ENCODE measurements at places on chromosomes 13 and 19. TPM values are rescaled to one million over a fixed set of nuclear protein-coding genes. Genes with fewer than 3 reads are reported as not detected.
A peak's percentile ranks its signal among the peaks of the same experiment; 100 is the strongest.

SPACA4 gene
- not detected for total RNA-seq

EXOC3L2 gene
- total RNA-seq: not detected

DNA sequence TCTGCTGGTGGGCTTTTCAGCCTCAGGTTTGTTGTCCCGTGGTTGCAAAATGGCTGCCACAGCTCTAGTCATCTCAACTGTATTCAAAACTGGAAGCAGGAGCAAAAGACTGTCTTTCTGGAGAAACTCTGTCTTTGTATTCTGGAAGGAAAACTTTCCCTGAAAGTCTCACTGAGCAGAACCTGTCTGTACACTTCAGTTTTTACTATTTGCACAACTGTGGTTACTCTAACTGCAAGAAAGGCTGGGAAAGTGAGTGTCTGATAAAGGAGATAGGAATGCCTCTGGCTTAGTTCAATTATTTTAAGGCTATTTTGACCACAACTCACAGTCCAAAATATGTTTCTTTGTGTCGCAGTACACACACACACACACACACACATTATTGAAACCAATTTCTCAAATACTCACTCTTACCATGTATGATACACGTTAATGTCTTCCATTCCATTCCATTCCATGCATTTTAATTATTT lies 49.7 kb upstream of the EHD2 start:
- DNase-seq: no peak
- no peak overlapping the region for H3K4me3 ChIP-seq
- no peaks in the 10 kb centered on the region for H3K36me3 ChIP-seq
- peak overlapping the region; percentile 94 for H3K27ac ChIP-seq

GRCh38 chr13:77696879-77697216 lies 639 bp upstream of the SLAIN1 start:
- no peaks in the 10 kb centered on the region for H3K36me3 ChIP-seq
- no peak overlapping the region for H3K27ac ChIP-seq
- no peaks in the 10 kb centered on the region for H3K27me3 ChIP-seq

C19orf18 gene
- not detected for total RNA-seq

DNA sequence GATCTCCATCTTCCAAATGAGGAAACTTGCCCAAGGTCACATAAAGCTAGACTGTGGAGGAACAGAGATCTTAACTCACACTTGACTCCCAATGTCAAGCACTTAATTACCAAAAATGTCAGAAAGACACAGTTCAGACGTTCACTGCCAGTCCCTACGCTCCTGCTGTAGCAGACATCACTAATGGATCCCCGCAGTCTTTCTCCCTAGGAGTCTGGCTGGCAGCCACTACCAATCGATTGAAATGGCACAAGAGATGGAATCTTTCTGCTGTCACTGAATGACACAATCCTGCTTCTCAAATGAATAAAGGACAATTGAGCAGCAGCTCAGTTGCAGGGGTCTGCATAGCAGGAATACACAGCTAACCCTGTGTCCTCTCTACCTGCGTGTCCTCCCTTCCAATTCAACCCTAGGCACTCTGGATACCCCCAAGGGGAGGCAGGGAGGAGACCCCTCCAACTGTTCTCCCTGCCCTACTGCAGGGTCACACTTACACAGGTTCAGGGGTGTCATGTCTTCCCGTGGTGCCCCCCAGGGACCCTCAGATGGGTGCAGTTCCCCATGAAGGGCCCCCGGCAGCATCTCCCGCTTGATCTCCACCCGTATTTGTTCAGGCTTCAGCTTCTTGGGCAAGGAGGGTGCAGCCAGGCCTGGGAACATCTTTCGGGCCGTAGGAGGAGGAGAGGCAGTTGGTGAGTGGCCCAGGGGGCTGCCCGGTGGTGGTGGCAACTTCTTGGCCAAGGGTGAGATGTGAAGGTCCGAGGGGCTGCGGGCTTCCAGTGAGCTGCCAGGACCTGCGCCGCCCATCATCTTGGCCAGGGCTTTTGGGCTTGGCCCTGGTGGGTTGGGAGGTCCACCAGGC lies 7.9 kb upstream of the AKAP8L start:
- H3K27ac ChIP-seq: no peak overlapping the region
- H3K4me1 ChIP-seq: peaks cover 6% of the 10 kb centered on the region
- peaks cover 3% of the 10 kb centered on the region for H3K36me3 ChIP-seq
- no peaks in the 10 kb centered on the region for H3K27me3 ChIP-seq

GRCh38 chr19:47885067-47885463 lies 1.1 kb downstream of the SULT2A1 start:
- peaks cover 14% of the 10 kb centered on the region for H3K4me1 ChIP-seq
- no peaks in the 10 kb centered on the region for H3K36me3 ChIP-seq
- no peak overlapping the region for H3K4me3 ChIP-seq
- H3K27me3 ChIP-seq: no peaks in the 10 kb centered on the region
- H3K27ac ChIP-seq: no peak overlapping the region
- no peak for DNase-seq

GRCh38 chr13:23626700-23627099 lies 56.5 kb downstream of the TNFRSF19 start:
- H3K27ac ChIP-seq: no peak overlapping the region
- no peak for DNase-seq
- no peak overlapping the region for H3K4me3 ChIP-seq

- H3K4me3 ChIP-seq: no peak overlapping the region
- H3K36me3 ChIP-seq: no peaks in the 10 kb centered on the region
- peaks cover 11% of the 10 kb centered on the region for H3K4me1 ChIP-seq
- no peak for DNase-seq
- H3K27me3 ChIP-seq: no peaks in the 10 kb centered on the region
These were observed 36.7 kb downstream of the EFNA2 start for GRCh38 chr19:1322198-1322981.

DNA sequence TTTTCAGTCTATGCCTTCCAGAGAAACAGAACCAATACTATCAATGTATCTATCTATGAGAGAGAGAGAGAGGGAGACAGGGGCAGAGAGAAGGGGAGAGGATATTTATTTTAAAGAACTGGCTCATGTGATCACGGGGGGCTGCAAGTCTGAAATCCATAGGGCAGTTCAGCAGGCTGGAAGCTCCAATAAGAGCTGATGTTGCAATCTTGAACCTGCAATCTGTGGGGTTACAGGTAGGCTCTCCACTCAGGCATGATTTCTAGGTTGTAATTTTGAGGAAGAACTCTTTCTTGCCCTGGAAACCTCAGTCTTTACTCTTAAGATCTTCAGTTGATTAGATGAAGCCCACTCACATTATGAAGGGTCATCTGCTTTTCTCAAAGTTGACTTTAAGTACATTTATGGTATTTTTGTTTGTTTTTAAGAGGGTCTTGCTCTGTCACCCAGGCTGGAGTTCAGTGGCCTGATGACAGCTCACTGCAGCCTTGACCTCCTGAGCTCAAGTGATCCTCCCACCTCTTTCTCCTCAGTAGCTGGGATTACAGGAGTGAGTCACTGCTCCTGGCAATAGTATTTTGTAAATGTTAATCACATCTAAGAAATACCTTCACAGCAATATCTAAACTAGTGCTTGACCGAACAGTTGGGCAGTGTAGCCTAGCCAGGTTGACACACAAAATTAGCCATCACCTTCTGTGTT lies 376.4 kb downstream of the FGF9 start:
- peaks cover 12% of the 10 kb centered on the region for H3K4me1 ChIP-seq
- H3K27me3 ChIP-seq: no peaks in the 10 kb centered on the region
- no peak overlapping the region for H3K4me3 ChIP-seq
- H3K27ac ChIP-seq: no peak overlapping the region
- H3K36me3 ChIP-seq: no peaks in the 10 kb centered on the region

GRCh38 chr19:38030686-38031422 lies 123.8 kb downstream of the SIPA1L3 start:
- H3K27me3 ChIP-seq: no peaks in the 10 kb centered on the region
- H3K27ac ChIP-seq: no peak overlapping the region
- H3K4me3 ChIP-seq: no peak overlapping the region

CYP2F1 gene
- total RNA-seq: not detected

DNA sequence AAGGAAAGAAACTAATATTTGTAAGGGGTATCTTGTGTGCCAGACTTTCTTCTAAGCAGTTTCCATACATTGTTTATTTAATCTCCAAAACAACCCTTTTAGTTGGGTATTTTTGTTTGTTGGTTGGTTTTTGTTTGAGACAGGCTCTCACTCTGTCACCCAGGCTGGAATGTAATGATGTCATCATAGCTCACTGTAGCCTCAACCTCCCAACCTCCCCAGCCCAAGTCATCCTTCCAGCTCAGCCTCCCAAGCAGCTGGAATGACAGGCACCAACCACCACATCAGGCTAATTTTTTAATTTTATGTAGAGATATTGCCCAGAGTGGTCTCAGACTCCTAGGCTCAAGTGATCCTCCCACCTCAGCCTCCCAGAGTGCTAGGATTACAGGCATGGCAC lies 41.2 kb upstream of the LSM14A start:
- no peaks in the 10 kb centered on the region for H3K36me3 ChIP-seq
- H3K27me3 ChIP-seq: no peaks in the 10 kb centered on the region
- no peak overlapping the region for H3K27ac ChIP-seq
- no peak overlapping the region for H3K4me3 ChIP-seq

OR7D2 gene
- total RNA-seq: not detected

LPAR2 gene
- 29.3 TPM for total RNA-seq

DNA sequence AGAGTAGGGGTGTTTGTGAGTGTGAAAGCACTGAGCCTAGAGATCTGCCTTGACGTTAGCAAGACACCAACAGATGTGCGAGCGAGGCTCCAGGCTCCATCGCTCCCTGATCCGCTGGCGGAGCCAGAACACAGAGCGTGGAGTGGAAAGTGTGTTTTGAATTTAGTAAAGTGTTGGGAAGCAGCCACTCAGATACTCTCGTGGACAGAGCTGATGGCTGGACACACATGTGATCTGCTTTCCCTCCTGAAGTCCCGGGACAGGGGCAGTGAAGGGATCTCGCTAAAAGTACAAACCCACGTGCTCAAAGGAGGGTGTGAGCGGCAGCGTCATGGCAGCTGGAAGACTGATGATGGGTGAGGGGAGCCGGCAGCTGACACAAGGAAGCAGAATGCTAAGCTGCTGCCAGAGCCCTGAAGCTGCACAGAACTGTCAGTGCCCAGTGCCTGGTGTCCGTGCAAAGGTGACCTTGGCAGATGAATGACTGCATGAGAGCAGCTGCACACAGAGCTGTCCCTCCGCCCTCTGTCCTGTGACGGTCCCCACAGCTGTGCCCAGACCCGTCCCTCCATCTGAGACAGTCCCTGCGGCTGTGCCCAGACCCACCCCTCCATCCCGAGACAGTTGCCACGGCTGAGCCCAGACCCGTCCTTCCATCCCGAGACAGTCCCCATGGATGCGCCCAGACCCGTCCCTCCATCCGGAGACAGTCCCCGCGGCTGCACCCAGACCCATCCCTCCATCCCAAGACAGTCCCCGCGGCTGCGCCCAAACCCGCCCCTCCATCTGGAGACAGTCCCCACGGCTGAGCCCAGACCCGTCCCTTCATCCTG lies 29.6 kb upstream of the TMEM255B start:
- no peaks in the 10 kb centered on the region for H3K36me3 ChIP-seq
- no peak overlapping the region for H3K27ac ChIP-seq
- no peak for DNase-seq
- H3K4me3 ChIP-seq: no peak overlapping the region

NAPSA gene
- 1.6 TPM for total RNA-seq

DNA sequence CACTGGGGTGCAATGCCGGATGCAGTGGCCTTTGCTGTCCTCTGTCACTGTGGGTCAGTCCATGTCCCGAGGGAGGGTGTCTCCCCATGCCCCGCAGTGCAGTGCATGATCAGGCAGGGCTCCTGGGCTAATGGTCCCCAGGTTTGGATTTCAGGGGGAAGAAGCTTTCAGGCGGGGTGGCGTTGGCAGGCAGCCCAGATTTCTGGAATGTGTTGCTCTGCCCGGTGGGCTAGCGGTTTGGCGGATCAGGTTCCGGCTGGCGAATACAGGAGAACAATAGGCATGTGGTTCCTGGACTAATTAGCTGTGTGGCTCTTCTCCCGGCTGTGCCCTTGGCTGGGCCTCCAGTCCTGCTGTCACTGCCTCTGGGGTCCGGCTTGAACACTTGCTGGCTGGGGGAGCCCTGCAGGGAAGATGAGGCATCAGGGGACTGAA lies 141.3 kb downstream of the FGF9 start:
- no peaks in the 10 kb centered on the region for H3K4me1 ChIP-seq
- no peaks in the 10 kb centered on the region for H3K36me3 ChIP-seq
- no peaks in the 10 kb centered on the region for H3K27me3 ChIP-seq
- no peak overlapping the region for H3K27ac ChIP-seq

DNA sequence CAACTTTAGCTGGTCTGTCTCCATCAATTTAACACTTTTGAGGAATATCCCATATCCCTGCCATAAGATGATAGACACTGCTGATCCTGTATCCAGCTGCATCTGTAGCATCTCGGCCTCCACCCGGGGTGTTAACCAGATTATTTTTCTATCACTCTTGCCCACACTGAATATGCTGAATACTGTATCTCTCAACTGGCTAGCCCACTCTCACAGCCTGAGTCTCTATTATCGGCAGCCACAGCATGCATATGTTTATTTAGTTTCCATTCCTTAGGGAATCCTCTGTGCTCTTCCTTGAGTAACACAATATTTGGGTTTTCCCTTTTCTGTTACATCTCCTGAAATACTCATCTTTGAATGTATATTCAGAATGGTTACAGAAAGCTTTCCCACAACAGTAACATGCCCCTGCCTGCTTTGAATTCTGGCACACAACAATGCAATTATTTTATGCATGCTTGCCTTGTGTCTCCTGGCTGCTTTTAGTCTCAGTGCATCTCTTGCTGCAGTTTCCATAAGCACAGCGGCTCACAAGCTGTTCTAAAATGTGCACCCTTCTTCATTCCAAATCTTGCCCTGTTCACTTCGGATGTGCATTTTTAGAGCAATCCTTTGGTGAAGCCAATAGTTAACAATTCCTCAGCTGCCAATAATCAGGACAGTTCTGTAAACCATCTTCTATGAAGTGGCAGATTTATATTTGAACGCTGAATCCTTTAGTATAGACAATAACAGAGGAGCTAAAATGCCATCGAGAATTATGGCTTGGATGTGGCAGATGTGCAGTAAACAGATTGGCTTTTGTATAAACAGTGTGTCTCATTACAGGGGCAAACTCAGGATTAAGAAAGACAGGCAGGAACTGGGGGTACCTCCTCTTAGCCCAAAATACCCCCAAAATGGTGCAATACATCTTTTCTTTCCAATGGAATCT lies 261.9 kb upstream of the SOX21 start:
- no peaks in the 10 kb centered on the region for H3K36me3 ChIP-seq
- H3K27ac ChIP-seq: no peak overlapping the region
- no peaks in the 10 kb centered on the region for H3K4me1 ChIP-seq
- no peak overlapping the region for H3K4me3 ChIP-seq
- no peak for DNase-seq
- no peaks in the 10 kb centered on the region for H3K27me3 ChIP-seq

- H3K4me1 ChIP-seq: no peaks in the 10 kb centered on the region
- no peak overlapping the region for H3K27ac ChIP-seq
- no peak for DNase-seq
- H3K27me3 ChIP-seq: no peaks in the 10 kb centered on the region
These were observed 1418.4 kb downstream of the UQCRFS1 start for GRCh38 chr19:27794494-27795042.

GRCh38 chr19:46295401-46296201 lies 1.2 kb upstream of the HIF3A start:
- no peak overlapping the region for H3K4me3 ChIP-seq
- no peaks in the 10 kb centered on the region for H3K36me3 ChIP-seq
- H3K27me3 ChIP-seq: no peaks in the 10 kb centered on the region
- H3K27ac ChIP-seq: no peak overlapping the region

GRCh38 chr19:35284153-35285094 lies 2.1 kb downstream of the HAMP start:
- H3K4me3 ChIP-seq: no peak overlapping the region
- H3K27me3 ChIP-seq: no peaks in the 10 kb centered on the region
- H3K4me1 ChIP-seq: no peaks in the 10 kb centered on the region

- no peak for DNase-seq
- H3K4me3 ChIP-seq: no peak overlapping the region
- H3K27ac ChIP-seq: no peak overlapping the region
These were observed 795.9 kb upstream of the PCDH9 start for GRCh38 chr13:68026077-68026476.

TPP2 gene
- total RNA-seq: 58.9 TPM
